T-cell (primary cell): ENCODE measurements at places on chromosomes 2 and 18.
A peak's percentile ranks its signal among the peaks of the same experiment; 100 is the strongest.

DNA sequence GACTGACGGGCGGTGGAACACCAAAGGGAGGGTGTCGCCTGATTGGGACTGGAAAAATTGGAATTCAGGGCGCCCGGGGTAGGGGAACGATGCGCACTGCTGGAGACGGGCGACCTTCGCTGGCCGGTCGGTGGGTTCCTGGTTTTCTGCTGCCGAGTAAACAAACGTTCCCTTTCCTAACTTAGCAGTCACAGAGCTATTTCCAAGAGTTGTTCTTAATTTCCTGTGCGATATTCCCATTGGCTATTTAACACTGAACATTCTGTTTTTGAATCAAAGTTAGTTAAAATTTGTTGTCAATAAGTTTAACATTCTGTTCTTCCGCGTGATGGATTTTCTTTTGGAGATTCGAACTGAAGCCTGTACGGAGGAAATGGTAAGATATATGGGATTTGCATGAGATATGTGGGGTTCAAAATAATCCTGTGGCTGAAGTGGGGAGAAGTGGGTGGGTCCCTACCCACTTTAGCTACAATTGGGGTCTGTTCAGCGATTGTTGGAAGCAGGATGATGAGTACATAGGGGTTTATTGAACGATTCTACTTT, 862 bp downstream of the C18orf54 start:
- no peak for DNase-seq

- DNase-seq: no peak
Measured at GRCh38 chr2:80365762-80366161, 61.2 kb upstream of the LRRTM1 start.

- DNase-seq: no peak
Measured at GRCh38 chr2:18849841-18850578, 260.6 kb upstream of the NT5C1B start.

GRCh38 chr18:6437937-6438818, 23.5 kb upstream of the L3MBTL4 start:
- DNase-seq: no peak

DNA sequence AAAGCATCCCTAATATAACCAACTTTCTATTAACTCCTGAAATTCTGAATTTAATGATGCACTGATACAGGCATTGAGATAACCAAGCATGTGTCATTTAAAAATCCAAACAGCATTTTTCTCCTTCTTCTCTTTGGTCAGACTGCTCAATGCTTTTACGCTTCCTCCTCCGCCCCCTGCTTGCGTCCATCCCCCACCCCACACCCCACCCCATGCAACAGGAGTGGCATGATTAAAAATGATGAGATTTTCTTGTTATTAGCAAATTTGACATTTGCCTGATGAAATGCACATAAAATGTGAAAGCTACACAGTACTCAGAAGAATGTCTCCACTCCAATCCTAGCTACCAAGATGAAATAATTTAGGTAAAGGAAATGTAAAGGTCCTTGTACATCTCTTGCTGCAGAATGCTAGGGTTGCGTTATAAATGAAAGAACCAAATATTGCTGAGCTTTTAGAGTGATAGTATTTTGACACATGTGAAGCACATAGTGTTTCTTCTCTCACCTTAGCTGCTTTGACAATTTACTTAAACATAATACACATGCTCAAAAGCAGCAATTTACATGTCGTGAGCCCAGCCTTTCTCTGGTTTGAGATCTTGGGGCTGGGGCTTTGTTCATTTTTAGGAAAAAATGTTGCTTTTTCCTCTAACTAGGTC, 263.8 kb downstream of the MEIS1 start:
- DNase-seq: no peak

- DNase-seq: no peak
Measured at GRCh38 chr2:232260075-232260474, 118.5 kb upstream of the ALPP start.

- DNase-seq: peak; percentile 18
Measured at GRCh38 chr2:121648206-121649148, 785 bp downstream of the CLASP1 start.

DNA sequence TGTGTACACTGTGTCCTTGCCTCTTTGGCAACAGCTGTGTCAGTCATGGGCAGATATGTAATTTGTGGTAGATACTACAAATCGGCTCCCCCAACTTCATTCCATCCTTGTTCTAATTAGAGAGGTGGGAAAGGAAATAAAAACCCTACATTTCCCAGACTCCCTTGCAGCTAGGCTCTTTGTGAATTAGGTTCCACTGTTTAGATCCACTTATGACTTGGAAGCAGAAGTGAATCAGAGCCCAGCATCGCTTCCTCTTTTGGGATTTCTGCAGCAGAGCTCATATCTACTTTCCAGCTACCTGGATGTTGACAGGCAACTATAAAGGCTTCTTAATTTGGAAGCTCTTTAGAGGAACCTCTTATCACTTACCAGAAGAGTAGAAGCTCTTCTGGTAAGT, 34.1 kb upstream of the NARS1 start:
- DNase-seq: no peak

- no peak for DNase-seq
Measured at GRCh38 chr2:170314744-170315447, 136.9 kb downstream of the MYO3B start.

GRCh38 chr2:71668326-71669057, 215.1 kb downstream of the DYSF start:
- no peak for DNase-seq

DNA sequence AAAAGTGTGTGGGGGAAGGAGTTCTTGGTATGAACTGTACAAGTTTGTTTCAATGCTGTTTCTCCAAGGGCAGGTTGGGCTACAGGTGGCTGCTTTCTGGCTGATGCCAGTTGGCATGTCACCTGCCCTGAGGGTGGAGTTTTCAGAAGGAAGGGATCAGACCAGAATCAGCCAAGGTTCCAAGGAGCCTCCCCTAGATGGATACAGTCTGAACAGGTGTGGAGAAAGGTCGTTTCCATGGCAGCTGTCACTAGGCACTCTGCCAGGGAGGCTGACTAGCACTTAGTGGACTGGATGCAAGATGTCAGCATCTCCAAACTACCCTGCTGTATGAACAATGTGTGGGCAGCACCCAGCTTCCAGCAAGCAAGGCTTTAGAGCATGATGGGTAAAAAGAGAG, 444.4 kb upstream of the HNRNPA3 start:
- DNase-seq: no peak

- DNase-seq: no peak
Measured at GRCh38 chr2:207260021-207260420, 94.3 kb upstream of the KLF7 start.

DNA sequence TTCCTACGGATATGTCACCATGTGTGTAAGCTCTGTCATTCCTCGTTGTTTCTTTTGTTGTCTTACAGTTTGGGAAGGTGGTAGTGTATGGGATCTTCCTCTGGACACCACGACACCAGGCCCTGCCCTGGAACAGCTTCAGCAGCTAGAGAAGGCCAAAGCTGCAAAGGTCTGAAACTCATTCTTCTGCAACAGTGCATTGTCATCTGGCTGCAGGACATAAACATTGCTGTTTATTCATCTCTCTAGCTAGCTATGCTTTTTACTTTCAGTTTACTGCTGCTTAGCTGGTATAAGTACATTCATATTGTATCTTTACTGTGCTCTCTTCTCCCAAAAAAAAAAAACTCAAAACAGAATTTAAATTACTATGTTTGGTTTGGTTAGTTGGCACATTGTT, 39.2 kb upstream of the KCNJ13 start:
- no peak for DNase-seq

- no peak for DNase-seq
Measured at GRCh38 chr2:63050334-63051041, at the start of gene OTX1. TSS of gene OTX1 (plus strand) at chr2:63050830. CDS start at chr2:63052991, 2,161 bp downstream.

DNA sequence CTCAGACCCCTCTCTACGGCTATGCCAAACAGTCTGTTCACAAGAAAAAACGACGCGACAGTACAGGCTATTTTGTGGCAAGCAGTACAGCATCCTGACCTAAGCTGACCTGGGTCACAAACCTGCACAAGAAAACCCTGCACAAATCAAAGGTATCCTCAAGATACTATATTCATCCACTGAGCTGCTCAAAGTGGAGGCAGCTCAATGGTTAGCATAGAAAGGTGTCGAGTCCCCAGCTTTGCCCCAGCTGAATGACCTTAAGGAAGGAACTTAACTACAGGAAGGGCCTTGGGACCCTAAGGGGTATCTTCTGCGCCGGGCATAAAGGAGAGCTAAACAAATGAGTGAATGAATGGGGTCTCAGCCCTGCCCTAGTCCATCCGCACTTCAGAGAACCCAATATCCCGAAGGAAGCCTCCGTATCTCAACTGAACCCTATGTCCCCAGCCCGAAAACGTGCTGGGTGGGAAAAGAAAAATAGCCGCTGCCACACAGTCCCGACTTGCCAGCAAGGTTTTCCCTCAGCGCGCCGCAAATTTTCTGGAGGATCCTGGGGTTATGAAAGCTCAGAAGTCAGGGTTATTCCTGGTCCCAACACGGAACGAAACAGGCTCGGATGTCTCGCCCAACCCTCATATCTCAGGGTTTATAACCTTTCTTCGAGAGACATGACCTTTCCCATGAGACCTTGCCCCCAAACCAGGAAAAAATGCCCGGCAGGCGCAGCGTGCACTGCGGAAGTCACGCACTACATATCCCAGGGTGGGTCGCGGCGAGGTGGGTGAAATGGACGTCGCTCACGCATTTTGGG, at the start of gene FASTKD1:
Gene FASTKD1 (minus strand): TSS at position 706 of the 814 bp plus-strand sequence. CDS start 1,836 bp downstream, outside the sequence.
- peak; percentile 81 for DNase-seq

GRCh38 chr2:188382107-188382506, 90.4 kb downstream of the GULP1 start:
- DNase-seq: no peak
